Stimulated activated CD4-positive, alpha-beta T cell treated with anti-CD3 and anti-CD28 coated beads, TNF-alpha, amount 100 ng/mL, for 48 hours (primary cell): ENCODE measurements at places on chromosomes 6 and 20.

- no peak for DNase-seq
These were observed 2.2 kb upstream of the MYCT1 start for GRCh38 chr6:152695372-152696045.

GRCh38 chr6:117142995-117143394, 122.4 kb upstream of the VGLL2 start:
- no peak for DNase-seq

DNA sequence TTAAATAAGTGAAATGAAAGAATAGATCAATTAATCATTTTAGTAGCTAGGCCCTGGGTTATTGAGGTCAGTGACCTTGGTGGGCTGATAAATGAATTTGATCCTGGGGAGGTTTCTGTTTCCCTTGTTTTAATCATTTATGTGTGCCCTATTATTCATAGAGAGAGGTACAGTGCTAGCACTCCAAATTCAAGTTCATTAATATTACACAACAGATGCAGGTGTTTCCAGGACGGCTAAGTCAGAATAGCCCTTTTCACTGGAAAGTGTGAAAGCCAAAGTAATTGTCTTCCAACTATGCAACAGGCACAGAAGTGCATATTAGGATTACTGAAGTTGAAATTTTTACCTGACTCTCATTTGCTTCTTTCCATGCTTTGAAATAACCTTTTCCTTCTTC, 61.7 kb upstream of the SGK1 start:
- DNase-seq: no peak

- DNase-seq: no peak
These were observed 78.3 kb downstream of the RPP40 start for GRCh38 chr6:4925580-4925979.

DNA sequence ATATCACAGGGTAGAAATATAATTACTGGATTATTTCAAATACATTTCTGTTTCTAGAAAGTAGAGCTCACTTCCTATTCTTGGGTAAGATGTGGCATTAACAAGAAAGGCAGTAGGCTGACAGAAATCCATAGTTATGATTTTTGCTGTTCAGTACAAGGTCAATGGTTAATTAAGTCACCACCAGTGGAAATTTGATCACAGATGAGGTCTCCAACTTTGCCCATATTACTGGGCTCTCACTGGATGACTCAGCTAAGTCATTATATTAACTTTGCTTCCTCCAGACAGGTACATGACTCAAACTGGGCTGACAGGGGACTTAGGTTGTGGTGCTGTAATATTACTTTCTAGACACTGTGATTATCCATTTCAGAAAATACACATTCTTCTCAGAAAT, 212.4 kb downstream of the GRIK2 start:
- DNase-seq: no peak

DNA sequence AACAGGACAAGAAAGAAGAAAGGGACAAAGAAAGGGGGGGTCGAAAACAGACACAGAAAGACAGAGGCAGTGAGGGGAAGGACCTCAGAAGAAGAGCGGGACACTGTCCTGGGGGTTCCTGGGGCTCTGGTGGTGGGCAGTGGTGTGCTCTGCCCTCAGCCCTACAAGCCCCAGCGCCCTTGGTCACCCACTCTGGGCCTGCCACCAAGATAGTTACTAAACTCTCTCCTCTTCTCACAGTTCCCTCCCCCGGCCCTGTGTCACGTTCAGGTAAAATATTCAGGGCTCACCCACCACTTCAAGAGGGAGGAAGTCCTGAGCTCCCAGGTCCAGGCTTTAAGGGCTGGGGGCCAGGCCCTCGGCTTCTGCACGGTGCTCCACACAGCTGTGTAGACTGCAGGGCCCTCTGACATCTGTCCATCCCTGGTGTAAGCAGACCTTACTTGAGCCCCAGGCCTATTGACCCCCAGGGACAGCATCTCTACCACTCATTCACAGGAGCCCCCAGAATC, 87.4 kb downstream of the MRPL14 start:
- DNase-seq: no peak

DNA sequence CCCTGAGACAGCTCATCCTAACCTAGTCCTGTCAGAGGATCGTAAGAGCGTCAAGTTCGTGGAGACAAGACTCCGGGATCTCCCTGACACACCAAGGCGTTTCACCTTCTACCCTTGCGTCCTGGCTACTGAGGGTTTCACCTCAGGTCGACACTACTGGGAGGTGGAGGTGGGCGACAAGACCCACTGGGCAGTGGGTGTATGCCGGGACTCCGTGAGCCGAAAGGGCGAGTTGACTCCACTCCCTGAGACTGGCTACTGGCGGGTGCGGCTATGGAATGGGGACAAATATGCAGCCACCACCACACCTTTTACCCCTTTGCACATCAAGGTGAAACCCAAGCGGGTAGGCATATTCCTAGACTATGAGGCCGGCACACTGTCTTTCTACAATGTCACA, 3.2 kb upstream of the RPP21 start:
- DNase-seq: no peak

DNA sequence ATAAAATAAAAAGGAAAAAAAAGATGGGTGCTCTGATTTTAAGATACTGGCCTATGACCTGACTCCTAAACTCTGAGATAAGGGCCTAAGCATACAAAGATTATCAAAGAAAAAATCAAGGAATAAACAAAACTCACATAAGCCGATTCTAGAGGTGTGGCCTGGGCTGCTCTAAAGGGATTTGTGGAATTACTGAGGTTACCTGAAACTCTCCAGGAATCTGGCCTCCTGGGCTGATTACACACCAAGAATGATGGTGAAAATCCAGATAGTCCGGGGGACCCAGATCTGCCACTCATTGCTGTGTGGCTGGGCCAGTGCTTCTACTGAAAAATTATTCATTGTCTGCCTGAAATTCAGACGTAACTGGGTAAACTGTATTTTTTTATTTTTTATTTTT, 122.7 kb upstream of the RNF24 start:
- no peak for DNase-seq

DNA sequence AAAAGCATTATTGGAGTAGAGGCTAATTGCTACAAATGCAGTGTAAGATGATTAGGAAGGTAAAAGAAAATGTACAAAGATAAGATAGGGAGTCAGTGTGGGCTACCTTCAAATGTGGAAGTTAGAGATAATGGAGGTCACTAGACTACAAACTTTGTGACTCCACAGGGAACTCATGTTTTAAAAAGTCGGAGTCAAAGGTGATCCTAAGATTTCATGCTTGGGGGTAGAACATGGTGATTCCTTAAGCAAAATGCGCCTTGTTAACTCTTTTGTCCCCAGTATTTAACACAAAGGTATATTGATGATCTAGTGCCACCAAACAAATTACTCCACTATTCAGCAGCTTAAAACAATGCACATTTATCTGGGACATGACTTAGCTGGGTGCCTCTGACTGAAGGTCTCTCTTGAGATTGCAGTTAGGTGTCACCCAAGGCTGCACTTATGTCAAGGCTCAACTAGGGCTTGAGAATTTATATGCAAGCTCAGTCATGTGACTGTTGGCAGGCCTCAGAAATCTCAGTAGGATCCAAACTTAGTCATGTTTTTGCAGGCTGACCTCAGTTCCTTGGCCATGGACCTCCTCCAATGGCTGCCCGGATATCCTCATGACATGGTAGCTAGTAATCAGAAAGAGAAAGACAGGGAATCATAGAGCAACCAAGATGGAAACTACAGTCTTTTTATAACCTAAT, 11.4 kb upstream of the SNX9 start:
- no peak for DNase-seq

- DNase-seq: no peak
These were observed 8.0 kb upstream of the TNFRSF6B start for GRCh38 chr20:63688228-63689045.

GRCh38 chr6:18897350-18897749, 510.2 kb downstream of the RNF144B start:
- DNase-seq: no peak

GRCh38 chr6:16595514-16596120, 165.6 kb downstream of the ATXN1 start:
- DNase-seq: no peak
